ENCODE measurements at places on chromosomes 4 and X. TPM values are rescaled to one million over a fixed set of nuclear protein-coding genes. Genes with fewer than 3 reads are reported as not detected.

DNA sequence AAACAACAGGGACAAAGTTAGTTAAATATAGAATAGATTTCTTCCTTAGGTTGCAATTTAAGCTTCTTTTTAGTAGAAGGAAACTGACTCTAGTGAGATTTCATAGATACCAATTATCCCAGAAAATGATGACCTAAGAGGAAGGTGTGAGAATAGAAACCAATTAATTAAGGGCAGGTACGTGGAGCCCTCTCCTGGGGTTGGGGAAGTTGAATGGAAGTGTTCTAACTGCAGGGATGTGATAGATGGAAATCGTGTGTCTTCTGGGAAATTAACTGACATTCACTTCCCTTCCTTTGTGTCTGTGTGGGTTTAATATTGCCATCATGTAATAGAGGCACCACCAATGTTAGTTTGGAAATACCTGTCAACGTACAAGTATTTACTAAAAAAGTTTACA is 204.1 kb upstream of the ANK2 start:
- no peaks in the 10 kb centered on the region for H3K27me3 ChIP-seq
- DNase-seq: no peak
- H3K27ac ChIP-seq: no peak overlapping the region
- H3K36me3 ChIP-seq: no peaks in the 10 kb centered on the region
- H3K4me1 ChIP-seq: no peaks in the 10 kb centered on the region
- H3K4me3 ChIP-seq: no peak overlapping the region

- H3K36me3 ChIP-seq: peaks cover 16% of the 10 kb centered on the region
- no peak overlapping the region for H3K27ac ChIP-seq
- H3K4me3 ChIP-seq: no peak overlapping the region
- H3K27me3 ChIP-seq: no peaks in the 10 kb centered on the region
- H3K4me1 ChIP-seq: no peaks in the 10 kb centered on the region
Observed at GRCh38 chr4:82419451-82419850, 10.8 kb downstream of the HNRNPDL start.

- no peak overlapping the region for H3K27ac ChIP-seq
- H3K4me1 ChIP-seq: no peaks in the 10 kb centered on the region
- DNase-seq: no peak
- no peaks in the 10 kb centered on the region for H3K27me3 ChIP-seq
- no peak overlapping the region for H3K4me3 ChIP-seq
Observed at GRCh38 chr4:153611679-153612078, 72.4 kb upstream of the TLR2 start.

DNA sequence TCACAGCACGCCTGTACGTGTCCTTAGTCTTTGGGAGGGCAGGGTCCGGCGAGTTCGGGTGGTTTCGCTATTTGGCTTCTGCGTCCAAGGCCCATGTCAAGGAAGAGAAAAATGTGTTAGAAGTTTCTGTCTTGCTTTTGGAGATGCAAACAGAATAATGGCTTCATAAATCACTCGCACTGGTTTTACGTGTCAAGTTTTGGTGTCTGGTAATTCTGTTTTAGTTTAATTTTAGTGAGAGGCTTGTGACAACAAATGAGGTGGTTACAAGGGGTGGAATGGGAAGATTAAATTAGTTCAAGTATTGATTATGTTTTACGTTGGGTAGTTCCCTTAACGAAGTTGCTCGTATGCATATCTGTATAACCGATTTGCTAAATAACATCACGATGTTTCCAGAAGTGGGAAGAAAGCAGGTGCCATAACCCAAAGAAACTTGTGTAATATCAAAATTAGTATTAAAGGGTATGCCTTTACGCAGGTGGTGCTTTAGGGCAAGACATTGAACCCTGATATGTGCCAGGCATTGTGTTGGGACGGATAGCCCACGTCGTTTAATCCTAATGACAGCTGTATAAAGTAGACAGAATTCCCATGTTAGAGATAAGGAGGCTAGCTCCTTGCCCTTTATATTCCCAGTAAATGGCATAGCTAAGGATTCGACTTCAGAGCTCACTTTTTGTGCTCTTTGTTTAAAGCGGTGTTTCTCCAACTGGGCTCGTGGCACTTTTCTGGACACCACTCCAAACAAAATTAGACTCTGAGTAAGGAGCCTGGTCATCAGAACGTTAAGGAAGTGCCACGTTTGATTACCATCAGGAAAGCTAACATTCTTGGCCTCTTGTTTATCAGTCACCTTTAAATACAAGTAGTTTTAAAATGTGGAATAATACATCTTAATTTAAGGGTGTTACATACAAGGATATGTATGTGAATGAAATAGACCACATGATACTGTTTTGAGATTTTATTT is 843 bp downstream of the RPL34 start:
- H3K27ac ChIP-seq: peak overlapping the region; percentile 98
- peaks cover 22% of the 10 kb centered on the region for H3K4me1 ChIP-seq
- H3K4me3 ChIP-seq: peak overlapping the region; percentile 96
- DNase-seq: no peak

GRCh38 chr4:40325406-40326019 is 9.6 kb upstream of the CHRNA9 start:
- H3K27ac ChIP-seq: peak overlapping the region; percentile 42
- no peak for DNase-seq
- no peak overlapping the region for H3K4me3 ChIP-seq
- peaks cover 33% of the 10 kb centered on the region for H3K4me1 ChIP-seq

GRCh38 chr4:133151341-133151690 is 2.2 kb downstream of the PCDH10 start:
- H3K27ac ChIP-seq: no peak overlapping the region

DNA sequence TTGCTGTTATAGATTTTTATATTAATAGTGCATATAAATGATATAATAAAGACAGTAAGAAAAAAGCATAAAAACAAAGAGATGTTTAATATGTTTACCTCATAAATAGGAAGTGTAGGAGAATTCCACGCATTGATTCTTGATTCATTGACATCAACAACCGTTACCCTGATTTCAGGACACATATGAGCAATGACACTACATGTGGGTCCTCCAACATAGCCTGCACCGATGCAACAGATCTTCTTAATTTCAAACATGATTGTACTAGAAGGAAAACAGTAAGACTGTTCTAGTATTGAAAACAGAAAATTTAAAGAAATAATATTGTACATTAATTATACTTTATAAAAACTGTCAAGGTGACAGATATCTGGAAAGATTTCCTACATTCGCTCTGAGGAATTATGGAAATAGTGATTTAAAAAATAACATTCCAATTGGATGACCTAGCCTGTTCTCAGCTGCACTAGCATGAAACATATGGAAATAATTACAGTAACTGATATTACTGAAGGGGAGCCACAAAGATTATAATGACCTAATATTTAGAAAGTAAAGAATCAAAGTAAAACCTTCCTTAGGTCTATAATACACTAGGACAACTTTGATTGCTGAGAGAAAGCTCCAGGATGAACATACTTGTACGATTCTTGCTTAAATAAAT is 5.9 kb downstream of the UGDH start:
- H3K36me3 ChIP-seq: peaks cover 22% of the 10 kb centered on the region
- peak overlapping the region; percentile 74 for H3K27ac ChIP-seq
- DNase-seq: no peak
- no peaks in the 10 kb centered on the region for H3K27me3 ChIP-seq

DNA sequence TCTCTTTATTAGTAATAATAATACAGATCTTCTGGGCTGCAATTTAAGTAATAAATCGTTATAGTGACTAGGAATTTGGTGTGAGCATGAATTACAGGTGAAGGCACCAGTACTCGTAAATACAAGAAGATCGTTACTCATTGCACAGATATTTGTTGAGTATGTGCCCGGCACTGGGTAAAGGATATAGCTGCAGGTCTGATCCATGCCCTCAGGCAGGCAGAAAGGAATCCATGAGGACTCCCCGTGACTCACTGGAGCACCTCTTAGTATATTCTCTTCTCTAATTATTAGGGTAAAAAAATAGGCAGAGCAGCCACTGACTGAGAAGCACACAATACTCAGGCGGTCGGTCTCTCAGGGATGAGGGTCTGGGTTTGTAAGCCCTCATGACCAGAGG is 868.3 kb downstream of the RAB28 start:
- DNase-seq: no peak
- H3K36me3 ChIP-seq: no peaks in the 10 kb centered on the region
- H3K27me3 ChIP-seq: no peaks in the 10 kb centered on the region

DNA sequence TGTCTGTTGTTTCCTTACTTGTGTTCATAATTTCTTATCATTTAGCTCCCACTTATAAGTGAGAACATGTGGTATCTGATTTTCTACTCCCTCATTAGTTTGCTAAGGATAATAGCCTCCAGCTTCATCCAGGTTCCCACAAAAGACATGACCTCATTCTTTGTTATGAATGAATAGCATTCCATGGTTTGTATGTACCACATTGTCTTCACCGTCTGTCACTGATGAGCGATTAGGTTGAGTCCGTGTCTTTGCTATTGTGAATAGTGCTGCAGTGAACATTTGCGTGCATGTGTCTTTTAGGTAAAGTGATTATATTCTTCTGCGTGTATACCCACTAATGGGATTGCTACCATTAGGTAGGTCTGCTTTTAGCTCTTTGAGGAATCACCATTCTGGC is 624.3 kb upstream of the EPHA5 start:
- H3K4me1 ChIP-seq: peaks cover 2% of the 10 kb centered on the region
- no peak for DNase-seq
- no peaks in the 10 kb centered on the region for H3K36me3 ChIP-seq

DNA sequence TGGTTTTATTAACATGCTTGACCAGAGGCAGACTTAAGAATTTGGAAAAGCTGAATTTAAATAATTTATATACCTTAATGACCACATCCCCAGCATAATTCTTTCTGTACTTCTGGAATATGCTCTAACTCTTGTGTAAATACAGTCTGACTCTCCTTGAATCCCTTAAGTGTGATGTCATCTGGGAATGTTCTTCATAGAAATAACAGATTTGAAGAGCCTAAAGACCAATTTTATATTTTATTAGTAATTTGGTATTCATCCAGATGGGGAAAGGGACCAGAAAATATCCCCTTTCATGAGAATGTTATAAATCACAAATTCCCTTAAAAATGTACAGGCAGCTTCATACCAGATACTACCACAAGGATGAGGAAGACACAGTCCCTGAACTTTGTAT is 58.3 kb downstream of the KCNIP4 start:
- no peaks in the 10 kb centered on the region for H3K36me3 ChIP-seq
- H3K27ac ChIP-seq: no peak overlapping the region
- H3K4me1 ChIP-seq: no peaks in the 10 kb centered on the region
- no peaks in the 10 kb centered on the region for H3K27me3 ChIP-seq
- no peak overlapping the region for H3K4me3 ChIP-seq
- DNase-seq: no peak

GRCh38 chrX:151695583-151696340 is 504 bp downstream of the PRRG3 start:
- no peak for DNase-seq
- H3K4me1 ChIP-seq: peaks cover 5% of the 10 kb centered on the region
- H3K27ac ChIP-seq: no peak overlapping the region
- peak overlapping the region; percentile 76 for H3K4me3 ChIP-seq
- peaks cover 16% of the 10 kb centered on the region for H3K27me3 ChIP-seq

DNA sequence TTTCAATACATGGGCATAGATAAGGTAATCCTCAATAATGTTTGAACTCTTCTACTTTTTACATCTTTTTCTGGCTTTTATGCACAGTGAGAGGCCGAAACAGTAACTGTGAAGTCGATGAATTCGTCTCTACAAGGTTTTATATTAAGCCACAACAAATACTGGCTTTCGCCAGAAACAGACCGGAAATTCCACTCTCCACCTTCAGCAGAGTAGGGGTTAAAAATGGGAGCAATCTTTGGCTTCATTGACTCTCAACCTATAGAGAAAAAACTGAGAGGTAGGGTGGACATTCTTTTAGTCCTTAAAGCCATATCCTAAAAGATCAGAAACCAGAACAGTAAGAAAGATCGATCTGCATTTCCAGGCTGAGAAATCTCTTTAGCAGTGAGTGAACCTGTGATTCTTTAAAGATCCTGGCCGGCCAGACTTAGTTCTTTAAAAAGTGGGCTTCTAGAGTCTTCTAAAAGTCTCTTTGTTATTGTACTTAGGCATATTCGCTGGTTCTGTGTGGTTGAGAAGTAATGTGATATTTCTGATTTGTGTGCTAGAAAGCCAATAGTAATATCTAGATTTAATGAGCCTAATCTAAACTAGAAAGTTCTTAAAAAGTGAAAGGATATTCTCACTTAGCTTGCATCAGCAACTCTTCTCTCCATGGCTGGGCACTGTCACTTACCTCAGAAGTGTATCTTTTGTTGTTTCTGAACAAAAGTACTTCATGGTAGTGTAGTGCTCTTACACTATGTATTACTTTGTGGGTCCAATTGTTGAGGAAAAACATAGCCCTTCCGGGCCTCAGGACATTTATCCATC is 2.0 kb downstream of the HSPA4L start:
- H3K27ac ChIP-seq: no peak overlapping the region
- peak overlapping the region; percentile 86 for H3K4me3 ChIP-seq
- no peak for DNase-seq
- peaks cover 11% of the 10 kb centered on the region for H3K4me1 ChIP-seq

GRCh38 chr4:173878701-173879100 is 348.7 kb upstream of the HAND2 start:
- peaks cover 11% of the 10 kb centered on the region for H3K4me1 ChIP-seq
- no peak overlapping the region for H3K27ac ChIP-seq
- no peak for DNase-seq
- no peak overlapping the region for H3K4me3 ChIP-seq
- no peaks in the 10 kb centered on the region for H3K27me3 ChIP-seq

- peak overlapping the region; percentile 92 for H3K27ac ChIP-seq
- peaks cover 2% of the 10 kb centered on the region for H3K36me3 ChIP-seq
- peak overlapping the region; percentile 50 for H3K4me3 ChIP-seq
- no peaks in the 10 kb centered on the region for H3K27me3 ChIP-seq
Observed at GRCh38 chr4:123649250-123649644, 252.7 kb downstream of the SPRY1 start.

DNA sequence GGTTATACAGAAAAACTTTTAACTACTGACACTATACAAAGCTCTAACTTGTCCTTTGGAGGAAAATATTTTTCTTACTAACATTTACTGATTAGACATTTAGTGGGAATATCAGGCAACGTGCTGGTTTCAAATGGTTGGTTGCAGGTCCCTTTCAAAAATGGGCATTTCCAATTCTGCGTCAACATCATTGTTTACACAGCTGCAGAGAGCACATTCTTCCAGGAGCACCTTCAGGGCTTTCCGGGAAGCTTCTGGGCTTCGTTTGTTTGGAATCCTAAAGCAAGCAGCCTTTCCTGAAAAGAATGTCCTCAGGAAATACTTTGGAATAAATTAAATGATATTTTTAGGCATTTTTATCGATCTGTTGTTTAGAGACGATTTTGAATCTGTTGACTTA is 289.7 kb downstream of the TRIML1 start:
- peaks cover 5% of the 10 kb centered on the region for H3K36me3 ChIP-seq
- H3K4me3 ChIP-seq: no peak overlapping the region
- peak overlapping the region; percentile 55 for H3K27ac ChIP-seq
- peaks cover 26% of the 10 kb centered on the region for H3K4me1 ChIP-seq

- H3K36me3 ChIP-seq: no peaks in the 10 kb centered on the region
- no peaks in the 10 kb centered on the region for H3K4me1 ChIP-seq
- H3K4me3 ChIP-seq: no peak overlapping the region
Observed at GRCh38 chr4:74486905-74487304, 42.0 kb downstream of the AREG start.

The PPARGC1A gene
- total RNA-seq: 3.7 TPM

The PCDH7 gene
- total RNA-seq: 17.2 TPM

The SMR3B gene
- not detected for total RNA-seq

The SCML2 gene
- total RNA-seq: 7.1 TPM

The RHOXF1 gene
- 1.4 TPM for total RNA-seq

The TRPC3 gene
- 0.84 TPM for total RNA-seq

The DMD gene
- 23.2 TPM for total RNA-seq

Data from progenitor cell of endocrine pancreas (in vitro differentiated cells).